ENCODE measurements at places on chromosomes 2 and 18. TPM values are rescaled to one million over a fixed set of nuclear protein-coding genes. Genes with fewer than 3 reads are reported as not detected.
A peak's percentile ranks its signal among the peaks of the same experiment; 100 is the strongest.

Gene COA5
- 19.4 TPM for polyA plus RNA-seq

Gene PSMA8
- not detected for polyA plus RNA-seq

DNA sequence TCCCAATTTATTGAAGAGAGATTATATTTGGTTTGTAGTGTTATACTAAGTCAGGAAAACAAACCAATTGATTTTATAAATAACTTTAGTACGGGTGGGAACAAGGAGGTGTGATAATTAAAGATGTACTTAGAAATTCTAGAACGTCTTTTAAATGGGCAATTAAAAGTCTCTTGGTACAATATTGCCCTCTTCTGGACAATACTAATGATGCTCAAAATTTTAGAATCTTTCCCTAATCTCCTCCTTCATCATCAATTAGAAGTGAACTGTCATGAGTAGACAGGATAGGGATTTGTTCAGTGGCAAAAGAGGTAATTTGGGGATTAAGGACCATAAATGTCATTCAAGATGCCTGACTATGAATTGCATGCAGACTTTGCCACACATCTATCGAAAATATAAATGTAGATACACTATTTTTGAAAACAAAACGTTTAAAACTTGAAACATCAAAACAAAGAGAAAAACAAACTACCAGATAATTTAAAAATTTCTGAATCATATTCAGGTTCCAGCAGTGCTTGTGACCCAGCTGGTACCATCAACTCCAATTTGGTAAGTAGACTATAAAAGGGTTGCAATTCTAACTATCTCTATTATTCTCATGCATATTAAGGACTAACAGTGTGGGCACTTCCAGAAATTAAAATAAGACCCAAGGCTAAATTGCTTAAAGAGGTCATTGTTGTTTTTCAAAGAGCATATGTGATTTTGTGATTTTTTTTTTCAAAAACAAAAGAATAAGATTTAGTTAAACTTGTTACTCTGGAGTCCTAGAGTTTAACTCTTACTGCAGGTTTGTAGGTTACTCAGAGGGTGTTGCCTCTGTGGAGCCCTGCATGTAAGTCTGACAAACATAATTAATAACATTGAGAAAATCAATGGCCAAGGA lies 123.5 kb downstream of the LAMA3 start:
- DNase-seq, result no peak

Gene LRRC30
- polyA plus RNA-seq, result not detected

Gene DUSP19
- polyA plus RNA-seq, result 0.53 TPM

DNA sequence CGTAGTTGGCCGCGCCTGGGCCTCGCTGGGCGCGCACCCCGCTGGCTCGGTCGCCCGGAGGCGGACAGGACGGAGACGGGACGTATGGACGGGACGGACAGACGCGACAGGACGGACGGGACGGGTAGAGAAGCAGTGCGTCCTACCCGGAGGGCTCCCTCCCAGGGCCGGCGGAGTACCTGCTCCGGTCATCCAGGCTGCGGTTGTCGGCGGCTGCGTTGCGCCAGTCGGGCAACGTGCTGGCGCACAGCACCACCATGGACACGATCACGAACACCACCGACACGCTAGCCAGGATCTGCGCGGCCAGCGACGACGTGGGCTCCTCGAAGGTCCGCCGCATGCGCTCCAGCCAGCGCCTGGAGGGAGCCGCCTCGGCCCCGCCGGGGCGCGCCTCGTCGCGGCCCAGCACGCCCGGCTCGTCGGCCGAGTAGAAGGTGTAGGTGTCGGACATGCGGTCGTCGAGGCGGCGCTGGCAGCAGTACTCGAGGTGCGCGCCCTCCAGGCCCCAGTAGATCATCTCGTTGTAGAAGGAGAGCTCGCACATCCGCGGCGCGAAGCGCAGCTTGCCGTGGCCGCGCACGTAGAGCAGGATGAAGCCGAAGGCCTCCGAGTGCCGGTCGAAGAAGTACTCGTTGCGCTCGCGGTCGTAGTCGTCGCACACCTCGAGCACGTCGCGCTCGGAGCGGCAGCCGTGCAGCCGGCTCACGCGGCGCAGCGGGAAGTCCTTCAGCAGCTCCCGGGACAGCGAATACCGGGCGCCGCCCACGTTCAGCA lies 903 bp downstream of the KCNG3 start:
- peak; percentile 78 for DNase-seq

GRCh38 chr2:63834401-63834800 lies 7.3 kb upstream of the UGP2 start:
- DNase-seq, result no peak

Gene SETBP1
- polyA plus RNA-seq, result 2.0 TPM

Gene INPP5D
- 6.0 TPM for polyA plus RNA-seq

- no peak for DNase-seq
These were observed 401.8 kb downstream of the KCNJ3 start for GRCh38 chr2:155100261-155100660.
